ENCODE measurements at places on chromosomes 16 and 17.

DNA sequence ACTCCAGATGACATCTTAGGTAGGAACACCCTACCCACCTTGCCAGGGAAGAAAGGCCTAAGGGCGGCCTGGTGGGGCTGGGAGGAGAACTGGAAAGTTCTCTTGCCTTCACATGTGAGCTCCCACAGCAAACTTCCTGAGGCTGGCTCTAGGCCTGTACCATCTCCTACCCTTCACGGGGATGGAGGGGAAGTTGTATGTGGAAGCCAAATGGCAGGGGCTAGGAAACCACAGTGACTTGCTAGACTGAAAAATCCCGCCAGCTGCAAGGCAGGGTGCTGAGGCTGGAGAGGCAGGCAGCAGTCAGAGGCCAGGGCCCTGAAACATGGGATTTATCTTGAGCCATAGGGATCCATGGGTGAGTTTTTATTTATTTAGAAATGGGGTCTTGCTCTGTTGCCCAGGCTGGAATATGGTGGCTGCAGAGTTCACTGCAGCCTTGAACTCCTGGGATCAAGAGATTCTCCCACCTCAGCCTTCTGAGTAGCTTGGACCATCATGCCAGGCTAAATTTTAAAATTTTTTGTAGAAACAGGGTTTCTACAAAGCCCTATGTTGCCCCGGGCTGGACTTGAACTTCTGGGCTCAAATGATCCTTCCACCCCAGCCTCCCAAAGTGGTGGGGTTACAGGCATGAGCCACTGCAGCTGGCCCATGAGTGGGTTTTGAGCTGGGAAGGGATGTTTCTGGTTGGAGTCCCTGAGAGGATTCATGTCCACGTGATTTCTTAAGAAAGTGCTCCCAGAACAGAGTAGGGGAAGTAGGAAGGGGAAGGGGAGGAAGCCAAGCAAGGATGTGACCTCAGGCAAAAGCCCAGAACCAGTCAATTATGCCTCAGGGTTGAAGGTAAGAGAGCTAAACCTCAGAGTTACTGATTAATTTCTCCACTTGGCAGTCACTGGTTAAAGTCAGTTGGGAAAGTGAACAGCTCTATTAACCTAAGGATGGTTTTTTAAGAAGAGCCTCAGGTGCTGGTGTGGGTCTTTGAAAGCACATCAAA is 4.0 kb upstream of the KAT8 start:
- no peak for DNase-seq

DNA sequence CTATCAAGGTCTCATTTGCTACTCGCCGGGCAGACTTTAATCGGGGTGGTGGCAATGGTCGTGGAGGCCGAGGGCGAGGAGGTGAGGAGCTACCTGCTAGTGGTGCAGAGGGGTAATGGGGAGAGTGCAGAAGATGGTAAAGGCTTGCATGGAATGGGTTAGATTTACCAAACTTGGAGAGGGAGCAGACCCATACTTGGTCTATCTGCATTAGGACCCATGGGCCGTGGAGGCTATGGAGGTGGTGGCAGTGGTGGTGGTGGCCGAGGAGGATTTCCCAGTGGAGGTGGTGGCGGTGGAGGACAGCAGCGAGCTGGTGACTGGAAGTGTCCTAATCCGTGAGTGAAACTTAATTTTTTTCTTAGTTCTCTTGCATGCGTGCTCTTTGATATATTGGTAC is 10.1 kb downstream of the FUS start:
- no peak for DNase-seq

DNA sequence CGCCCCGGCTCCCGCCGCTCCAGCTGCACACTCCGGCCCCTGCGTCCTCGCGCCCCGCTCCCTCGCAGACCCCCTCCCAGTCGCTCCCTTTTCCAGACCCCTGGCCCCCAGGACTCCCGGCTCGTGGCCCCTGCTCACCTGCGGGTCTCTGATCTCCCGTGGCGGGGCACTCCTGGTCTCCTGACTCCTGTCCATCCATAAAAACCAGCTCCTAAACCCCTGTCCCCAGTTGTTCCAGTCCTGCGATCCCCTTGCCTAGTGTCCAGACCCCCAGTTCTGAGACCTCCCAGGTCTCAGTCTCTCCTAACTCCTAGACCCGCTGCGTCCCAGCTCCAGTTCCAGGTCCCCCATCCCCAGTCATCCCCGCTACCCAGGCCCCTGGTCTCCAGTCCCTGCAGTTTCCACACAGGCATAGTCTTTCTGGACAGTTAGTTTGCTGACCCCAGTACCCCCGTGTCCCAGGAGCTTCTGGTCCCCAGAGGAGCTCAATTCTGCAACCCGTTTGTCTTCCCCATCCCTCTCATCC is 379 bp downstream of the SNX29 start:
- DNase-seq, result no peak

DNA sequence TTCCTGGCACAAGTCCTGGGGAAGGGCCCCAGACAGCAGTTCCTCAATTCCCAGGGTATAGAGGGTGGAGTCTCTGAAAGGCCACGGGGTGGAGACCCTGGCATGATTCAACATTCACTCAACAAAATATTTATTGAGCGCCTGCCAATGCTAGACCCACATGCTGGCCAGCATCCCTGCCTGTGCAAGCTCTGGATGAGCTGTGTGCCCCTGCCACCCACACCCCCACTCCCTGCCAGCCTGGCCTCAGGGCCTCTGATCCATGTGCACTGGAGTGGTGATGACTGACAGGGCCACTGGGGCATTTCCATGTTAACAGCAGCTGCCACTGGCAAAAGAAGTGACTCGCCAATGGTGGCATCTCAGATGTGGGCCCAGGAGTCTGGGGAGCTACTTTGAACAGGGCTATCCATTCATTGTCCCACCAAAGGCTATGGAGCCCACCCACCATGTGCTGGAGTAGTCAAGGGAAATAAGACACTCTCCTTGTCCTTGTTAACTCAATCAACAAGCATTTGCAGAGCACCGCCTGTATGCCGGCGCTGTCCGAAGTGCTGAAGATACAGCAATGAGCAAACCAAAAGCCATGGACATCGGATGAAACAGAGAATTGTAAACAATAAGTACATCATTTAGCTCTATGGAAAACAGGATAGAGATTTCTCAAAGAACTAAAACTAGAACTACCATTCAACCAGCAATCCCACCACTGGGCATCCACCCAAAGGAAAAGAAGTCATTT is 3.0 kb upstream of the PRSS22 start:
- DNase-seq, result no peak

DNA sequence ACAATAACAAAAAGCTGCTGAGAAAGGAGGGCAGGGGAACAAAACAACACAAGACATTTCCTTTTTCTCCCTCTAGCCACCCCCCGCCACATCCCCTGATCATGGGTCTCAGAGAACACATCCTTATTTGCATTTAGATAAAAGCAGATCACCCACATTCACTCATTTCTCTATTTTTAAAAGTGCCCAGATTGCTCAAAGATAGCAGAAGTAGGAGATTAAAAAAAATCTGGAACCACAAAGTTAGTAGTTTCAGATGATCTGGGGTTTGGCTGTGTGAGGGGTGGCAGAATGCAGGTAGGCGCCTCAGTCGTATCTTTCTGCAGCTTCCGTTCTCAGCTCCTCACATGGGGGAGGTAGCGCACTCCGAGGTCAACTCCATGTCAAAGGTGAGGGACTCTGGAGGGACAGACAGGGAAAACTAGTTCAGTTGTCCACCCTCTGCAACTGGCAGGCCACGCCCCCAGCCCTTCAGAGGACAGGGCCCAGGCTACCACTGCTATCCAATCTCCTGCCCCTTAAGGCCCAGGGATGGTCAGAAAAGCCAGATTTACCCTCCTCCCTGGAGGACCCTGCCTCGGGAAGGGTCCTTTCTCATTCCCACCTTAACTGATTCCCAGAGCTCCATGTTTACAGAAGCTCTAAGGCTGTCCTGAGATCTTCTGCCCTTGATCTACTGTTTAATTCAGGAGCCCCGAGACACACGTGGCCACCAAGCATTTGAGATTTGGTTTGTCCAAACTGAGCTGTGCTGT is 27.3 kb downstream of the STAT5A start:
- no peak for DNase-seq

DNA sequence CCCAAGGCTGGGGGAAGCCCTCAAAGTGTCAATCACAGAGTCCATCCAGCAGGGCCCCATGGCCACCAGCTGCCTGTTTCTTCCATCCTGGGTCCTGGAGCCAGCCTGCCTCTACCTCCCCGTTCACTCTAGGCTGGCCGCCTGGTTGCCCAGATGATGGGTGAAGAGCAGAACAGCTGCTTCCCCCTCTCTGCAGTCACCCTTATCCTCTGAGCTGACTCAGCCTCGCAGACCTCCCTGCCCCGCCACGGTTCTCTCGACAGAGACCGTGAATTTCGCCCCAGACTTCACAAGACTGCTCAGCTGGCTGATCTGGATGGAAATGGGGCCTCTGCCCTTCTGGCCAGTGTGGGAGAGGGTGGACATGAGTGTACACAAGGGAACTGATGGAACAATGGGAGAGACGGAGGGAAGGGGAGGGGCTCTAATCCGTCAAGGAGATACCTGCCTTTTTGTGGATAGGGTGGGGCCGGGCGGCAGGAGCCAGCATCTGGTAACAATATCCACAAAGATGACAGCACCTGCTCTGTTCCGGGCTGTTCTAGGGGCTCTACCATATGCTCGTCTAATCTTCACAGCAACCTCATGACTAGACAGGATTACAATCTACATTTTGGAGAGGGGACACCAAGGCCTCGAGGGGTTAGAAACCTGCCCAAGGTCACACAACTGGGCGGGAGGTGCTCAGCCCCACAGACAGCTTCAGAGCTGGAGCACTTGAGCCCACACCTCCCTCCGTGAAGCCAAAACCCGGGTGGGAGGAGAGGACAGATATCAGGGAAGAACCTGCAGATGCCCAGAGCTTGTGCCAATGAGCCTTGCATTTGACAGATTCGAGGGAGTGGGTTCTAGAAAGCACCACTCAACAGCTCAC is 136.0 kb downstream of the SDK2 start:
- no peak for DNase-seq

DNA sequence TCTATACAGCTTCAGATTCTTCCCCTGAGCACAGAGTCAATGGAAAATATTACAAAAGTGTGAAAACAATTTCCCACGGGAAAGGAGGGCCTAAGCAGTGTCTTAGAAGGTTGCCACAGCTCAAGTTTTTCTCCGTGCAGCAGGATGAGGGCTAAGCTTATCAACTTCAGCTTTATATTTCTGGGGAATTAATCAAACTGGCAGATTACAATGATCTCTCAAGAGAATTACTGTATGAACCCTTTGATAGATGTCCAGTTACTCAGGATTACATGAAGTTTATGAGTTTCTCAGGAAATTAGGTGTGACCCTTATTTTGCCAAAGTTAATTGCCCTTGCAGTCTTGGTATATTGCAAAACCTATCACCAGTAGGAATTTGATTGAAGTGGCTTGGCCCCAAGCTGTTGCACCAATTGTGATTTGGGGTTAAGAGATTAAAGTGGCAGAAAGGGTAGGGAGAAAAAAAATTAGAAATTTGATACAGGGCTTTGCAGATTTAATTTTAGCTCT is 298.4 kb downstream of the MAP2K6 start:
- DNase-seq, result no peak

DNA sequence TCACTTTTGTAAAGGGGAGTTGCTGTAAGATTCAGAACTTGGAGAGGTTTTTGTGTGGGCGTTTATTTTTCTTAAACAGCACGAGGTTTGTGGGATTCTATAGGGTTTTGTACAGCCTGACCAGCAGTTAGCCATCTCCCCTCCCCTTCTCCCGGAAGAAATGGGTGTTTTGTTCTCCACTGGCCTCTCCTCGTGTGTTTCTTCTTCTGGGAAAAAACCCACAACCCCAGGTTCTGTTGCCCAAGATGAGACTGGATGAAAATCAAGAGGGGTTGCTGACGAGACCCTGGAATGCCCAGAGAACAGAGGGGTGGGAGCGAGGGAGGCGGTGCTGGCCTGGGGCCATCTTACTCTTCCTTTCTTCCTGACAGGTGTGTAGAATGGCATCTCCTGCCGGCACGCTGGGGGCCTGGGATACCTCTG is 186.1 kb downstream of the MSI2 start:
- no peak for DNase-seq

DNA sequence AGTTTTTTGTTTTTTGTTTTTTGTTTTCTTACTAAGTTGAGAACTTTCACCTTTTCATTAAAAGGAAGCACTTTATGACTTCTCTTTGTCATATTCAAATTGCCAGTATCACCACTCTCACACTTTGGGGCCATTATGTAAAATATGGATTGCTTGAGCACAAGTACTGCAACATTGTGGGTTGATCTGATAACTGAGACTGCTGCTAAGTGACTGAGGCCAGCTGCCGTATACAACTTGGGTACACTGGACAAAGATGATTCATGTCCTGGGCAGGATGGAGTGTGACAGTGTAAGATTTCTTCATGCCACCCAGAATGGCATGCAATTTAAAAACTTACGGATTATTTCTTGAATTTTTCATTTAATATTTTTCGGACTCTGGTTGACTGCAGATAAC is 7.8 kb downstream of the TTC19 start:
- DNase-seq, result no peak

GRCh38 chr17:39675390-39676082 is 7.3 kb downstream of the PNMT start:
- DNase-seq, result no peak

DNA sequence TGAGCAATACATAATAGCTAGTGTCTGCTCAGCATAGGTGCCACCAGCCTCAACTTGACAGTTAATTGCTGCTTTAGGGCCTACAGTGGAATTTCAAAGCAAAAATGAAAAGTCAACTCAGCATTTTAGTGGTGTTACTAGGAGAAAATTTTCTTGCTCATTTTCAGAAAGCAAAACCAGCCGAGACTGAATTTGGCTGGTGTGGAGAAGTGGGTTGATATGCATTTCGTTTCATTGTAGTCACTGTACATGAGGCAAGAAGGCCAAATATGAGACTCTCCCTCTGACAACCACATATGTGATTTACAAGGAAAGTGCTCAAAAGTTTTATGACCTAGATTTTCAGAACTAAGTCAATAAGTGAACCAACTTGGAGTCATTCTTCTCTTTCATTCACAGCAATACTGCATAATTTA is 54.0 kb downstream of the DUSP14 start:
- no peak for DNase-seq

DNA sequence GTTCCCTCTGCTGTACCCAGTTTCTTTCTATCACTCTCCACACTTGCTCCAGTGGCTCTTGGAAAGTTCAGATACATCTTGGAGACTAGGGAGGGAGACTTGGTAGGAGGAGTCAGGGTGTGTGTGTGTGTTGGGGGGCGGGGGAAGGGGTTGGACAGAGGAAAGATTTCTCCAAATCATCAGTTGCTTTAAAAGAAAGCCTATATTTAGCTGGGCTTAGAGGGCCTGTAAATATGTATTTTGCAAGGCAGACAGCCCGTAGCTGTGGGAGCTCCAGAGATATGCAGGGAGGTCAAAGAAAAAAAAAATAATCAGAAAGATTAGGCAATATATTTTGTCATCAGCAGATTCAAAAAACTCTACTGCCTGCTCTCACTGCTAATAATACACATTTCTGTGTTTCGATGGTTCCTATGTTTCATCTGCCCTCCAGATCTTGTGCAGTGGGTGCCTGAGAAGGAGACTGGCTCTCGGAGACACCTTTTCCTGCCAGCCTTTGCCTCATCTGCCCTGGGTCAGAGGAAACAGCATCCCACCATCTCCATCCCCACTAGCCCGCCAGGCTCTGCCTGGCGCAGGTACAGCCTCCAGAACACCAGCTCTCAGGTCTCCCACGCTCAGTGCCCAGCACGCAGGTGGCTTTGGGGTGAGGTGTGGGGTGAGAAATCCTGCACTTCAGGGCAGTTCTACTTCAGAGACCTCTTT is 4.8 kb upstream of the PPP1R9B start:
- no peak for DNase-seq

- DNase-seq, result no peak
Measured at GRCh38 chr16:58661199-58661830, 23.3 kb downstream of the SLC38A7 start.

- no peak for DNase-seq
Measured at GRCh38 chr17:68019336-68019674, 16.2 kb upstream of the KPNA2 start.
